ENCODE measurements at places on chromosomes 3 and 15. TPM values are rescaled to one million over a fixed set of nuclear protein-coding genes. Genes with fewer than 3 reads are reported as not detected.
A peak's percentile ranks its signal among the peaks of the same experiment; 100 is the strongest.

DNA sequence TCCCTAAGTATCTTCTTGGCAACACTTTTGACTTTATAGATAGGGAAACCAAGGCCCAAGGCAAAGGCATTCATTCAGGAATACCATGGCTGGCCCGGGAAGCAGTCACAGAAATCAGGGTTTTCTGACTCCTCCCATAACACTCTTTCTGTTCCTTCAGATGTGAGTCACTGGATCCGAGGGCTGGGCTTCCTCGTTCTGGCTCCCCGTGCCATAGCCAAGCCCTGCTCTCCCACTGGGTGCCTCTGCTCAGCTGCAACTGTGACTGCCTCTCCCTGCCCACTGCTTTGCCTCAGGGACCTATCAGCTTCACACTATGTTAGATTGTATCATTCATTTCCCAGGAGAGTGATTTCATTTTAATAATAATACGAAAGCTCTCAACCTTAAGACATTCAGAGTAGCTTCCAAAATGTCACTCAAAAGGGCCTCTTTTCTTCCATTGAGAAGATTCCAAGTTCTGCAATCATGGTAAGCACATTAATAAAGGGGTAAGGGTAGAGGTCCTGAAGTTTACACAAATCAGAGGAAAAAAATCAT is 50.2 kb downstream of the GABRB3 start:
- no peak for DNase-seq

- peak; percentile 64 for DNase-seq
Observed at GRCh38 chr3:148962513-148962912, 28.8 kb upstream of the GYG1 start.

Gene CISH
- 0.28 TPM for total RNA-seq

GRCh38 chr3:55147856-55148720 is 220.2 kb upstream of the LRTM1 start:
- DNase-seq, result no peak

GRCh38 chr3:135558906-135559305 is 406.6 kb upstream of the PPP2R3A start:
- DNase-seq, result no peak

DNA sequence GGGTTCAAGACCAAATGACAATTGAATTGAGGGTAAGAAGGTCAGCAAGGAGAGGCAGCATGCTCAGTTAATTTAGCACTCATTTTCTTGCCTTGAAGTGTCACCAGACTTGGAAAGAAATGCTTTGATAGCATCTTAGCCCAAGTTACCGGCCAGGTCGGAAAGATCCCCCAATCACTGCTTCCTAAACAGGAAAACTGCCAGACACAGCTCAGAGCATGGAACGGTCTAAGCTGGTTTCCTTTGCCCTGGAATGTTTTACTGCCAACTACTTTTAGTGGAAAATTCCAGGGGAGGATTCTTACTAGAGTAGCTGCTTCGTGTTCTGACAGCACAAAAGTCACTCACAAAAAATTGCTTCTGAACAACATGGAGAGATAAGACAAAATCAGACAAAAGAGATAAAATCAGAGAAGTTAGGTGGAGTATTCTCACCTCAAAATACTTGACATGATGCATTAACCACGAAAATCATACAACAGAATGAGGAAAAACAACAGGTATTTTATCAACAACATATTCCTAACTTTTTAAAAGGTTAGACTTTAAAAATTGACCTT is 65.5 kb downstream of the CCR4 start:
- DNase-seq, result no peak

DNA sequence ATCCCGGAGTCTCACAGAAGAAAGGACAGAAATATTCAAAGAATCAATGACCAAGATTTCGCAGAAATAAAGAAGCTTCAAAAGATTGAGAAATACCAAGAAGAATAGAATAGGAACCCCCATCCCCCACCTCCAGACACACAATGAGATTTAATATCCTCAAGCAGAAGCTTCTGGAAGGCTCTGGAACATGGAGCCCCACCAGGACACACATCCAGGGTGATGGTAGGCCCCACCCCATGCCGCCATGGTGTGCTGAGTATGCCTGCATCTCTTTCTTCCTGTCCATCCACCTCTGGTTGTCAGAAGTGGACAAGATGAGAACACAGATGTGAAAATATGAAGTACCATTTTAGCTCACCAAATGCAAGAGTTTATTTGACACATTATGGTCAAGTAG is 19.3 kb downstream of the PRR23E start:
- DNase-seq, result no peak

Gene SATB1
- 17.5 TPM for total RNA-seq

Data from pulmonary artery endothelial cell (primary cell).